ENCODE measurements at places on chromosomes 16 and 17.

DNA sequence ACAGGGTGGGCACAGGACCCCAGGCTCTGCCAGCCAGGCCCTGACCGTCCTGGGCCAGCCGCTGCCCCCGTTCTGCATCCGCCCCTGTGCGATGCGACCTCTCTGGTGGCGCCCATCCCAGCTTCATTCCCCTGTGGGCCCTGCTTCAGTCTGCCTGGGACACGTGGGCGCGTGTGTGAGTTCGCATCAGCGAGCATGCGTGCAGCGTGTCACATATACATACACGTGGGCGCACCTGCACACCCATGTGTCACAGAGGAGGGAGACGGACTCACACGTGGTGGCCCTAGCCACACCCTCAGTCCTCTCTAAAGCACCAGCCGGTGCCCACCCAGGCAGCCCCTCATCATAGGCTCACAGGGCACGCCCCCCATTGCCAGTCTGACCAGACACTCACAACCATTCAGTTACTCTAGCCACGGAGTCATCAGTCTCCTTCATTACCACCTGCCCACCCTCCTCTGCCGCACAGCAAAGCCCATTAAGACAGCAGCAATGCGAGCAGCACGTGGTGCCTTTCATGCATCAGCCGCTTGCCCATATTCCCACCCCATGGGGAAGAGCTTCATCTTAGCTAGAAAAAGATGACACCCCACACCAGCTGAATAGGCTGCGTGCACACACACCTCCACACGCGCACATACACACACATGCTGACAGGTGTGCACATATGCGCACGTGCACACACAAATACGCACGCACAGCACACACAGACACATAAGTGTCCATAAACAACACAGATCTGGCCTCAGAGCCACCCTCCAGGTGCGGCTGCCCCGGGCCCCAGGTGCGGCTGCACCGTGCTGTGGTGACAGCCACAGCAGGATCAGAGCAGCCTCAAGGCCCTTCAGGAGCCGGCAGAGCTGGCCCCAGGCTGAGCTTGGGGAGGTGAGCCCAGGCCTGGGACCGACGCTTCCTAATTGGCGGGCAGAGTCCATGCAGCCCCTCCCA, 9.5 kb upstream of the CDH15 start:
- no peak for DNase-seq

DNA sequence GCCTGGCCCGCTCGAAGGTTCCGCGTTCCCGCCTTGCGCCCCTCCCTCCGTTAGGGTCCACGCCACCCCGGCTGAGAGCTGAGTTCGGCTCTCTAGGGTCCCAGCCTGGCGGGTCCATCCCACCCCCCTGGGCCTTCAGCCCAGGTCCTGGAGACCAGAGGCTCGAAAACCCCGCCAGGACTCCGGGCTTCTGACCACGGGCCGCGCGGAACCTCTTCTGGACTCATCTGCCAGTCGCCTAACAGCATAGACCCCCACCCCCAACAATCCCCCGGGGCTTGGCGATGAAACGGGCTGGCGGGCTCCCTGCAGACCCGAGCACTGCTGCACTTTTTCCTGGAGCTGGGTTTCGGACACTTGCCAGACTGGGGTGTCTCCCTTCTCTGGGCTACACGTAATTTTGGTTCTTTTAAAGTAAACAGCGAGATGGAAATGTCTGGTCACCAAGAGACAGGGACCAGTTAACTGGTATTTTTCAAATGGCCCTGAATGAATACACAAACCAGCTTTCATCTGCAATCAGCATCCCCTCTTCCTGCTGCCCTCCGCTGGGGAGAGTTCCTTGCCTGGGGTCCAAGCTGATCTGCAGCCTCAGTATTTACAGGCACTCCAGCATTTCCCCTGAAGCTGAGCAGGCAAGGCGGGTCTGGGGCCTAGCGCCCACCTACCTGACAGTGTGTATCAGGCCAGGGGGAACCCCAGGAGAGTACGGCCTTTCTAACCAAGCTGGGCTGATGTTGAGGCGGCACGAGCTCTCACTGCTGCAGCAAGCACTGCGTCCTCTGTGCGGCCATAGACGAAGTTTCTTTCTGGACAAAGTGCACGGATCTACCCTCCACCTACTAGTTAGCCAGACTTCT, 639 bp upstream of the TRIM65 start:
- DNase-seq, result no peak

GRCh38 chr16:5035909-5036227, 2.1 kb upstream of the NAGPA start:
- no peak for DNase-seq

GRCh38 chr17:81002013-81002384, 10.4 kb downstream of the CHMP6 start:
- no peak for DNase-seq

DNA sequence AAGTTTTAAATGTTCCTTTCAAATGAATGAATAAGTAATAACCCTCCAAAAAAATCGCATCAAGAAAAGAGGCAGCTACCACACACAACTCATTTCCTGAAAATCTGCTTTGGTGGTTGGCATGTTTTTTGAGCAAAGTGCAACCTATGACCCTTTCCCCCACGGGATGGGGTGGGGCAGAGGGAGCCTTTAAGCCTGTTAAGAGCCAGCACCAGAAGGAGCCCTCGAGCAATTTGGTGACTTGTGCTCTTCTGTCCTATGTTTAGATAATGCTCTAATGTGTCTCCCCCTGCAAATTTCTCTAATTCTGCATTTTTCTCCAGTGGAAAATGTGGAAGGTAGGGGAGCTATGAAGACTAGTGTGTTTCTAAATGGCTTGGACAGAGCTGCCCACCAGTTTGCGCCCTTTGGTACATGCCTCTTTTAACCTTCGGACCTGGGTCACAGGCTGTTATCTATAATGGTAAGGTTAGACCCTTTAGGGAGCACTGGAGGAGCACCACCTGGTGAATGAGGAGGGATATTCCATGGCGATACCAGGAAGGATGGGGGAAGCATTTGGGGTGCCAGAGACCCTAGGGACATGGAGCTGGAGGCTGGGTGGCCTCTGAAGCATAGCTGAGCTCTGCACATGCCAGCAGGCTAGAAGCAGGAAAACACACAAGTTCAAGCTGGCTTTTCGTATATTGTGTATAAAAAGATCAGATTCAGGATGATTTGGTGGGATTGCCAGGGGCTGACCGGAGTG, 1.6 kb downstream of the PYCARD start:
- DNase-seq, result no peak

GRCh38 chr16:15857724-15858560, 1.1 kb upstream of the MYH11 start:
- no peak for DNase-seq

GRCh38 chr16:73172241-73172972, 124.5 kb upstream of the ZFHX3 start:
- no peak for DNase-seq

GRCh38 chr16:15946257-15947044, 3.0 kb upstream of the ABCC1 start:
- no peak for DNase-seq

DNA sequence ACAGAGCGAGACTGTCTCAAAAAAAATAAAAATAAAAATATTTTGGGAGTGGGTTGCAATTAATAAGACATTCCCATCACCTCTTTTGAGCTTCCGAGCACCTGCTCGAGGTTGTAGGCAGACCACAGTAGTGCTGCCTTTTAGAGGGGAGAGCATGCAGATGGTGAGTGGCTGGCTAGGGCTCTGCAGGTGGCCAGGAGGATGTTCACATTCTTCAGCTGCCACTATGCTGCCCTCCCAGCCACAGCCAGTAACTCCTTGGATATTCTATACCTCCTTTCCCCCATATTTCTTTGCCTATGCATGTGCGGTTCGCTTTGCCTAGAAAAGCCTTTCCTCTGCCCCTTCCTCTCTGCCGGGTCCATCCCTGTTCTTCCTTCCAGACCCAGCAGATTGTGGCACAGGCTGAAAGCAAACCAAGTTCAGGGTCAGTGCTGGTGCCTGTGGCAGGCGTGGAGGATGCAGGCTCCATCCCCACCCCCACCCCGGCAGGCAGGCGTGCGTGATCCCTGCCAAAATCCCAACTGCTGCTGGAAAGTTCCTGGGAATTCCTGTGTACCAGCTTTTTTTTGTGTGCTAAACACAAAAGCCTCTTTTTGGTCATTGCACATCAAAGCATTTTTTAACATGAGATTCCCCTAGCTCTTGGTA, 33.8 kb upstream of the CMIP start:
- no peak for DNase-seq

DNA sequence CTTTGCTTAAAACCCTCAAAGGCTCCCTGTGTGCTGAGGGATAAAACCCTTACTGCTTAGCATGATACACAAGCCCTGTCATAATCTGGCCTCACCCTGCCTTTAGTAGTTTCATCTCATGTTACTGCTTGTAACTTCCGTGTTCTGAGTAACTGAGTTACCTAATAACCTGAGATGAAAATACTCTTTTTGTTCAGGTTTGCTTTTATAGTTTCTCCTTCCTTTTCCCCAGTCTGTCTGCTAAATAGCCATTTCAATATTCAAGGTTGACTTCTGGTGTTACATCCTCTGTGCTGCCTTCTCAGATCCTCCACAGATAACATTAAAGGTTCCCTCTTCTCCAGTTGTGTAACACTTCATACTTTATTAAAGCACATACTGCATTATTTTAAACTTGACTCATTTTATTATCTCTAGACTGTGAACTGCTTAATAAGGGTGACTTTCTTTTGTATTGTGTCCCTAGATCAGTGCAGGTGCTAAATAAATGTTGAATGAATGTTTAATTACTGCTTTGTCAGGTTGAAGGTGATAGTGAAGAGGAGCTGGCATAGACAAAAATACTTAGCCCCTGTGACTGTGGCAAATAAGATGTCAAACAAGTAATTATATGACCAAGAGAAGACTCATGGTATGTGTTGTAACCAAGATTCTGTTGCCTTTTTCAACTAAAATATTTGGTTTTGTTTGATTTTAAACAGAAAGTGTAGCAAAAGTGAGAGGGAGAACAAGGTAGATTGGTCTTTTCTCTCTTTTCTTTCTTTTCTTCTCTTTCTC, 47.8 kb downstream of the NFAT5 start:
- no peak for DNase-seq

GRCh38 chr16:84086341-84086740, 30.4 kb downstream of the MBTPS1 start:
- no peak for DNase-seq
